Tracheal epithelial cell (primary cell): ENCODE measurements at places on chromosomes 2 and 18. TPM values are rescaled to one million over a fixed set of nuclear protein-coding genes. Genes with fewer than 3 reads are reported as not detected.

GATA6 gene
- 2.9 and 5.1 TPM in 2 replicates for total RNA-seq

BCL11A gene
- total RNA-seq = 6.7 and 6.8 TPM in 2 replicates

EIF4E2 gene
- 37.7 and 76.4 TPM in 2 replicates for total RNA-seq

CCL20 gene
- total RNA-seq = 2.6 and 158 TPM in 2 replicates

USP14 gene
- 29.8 and 32.5 TPM in 2 replicates for total RNA-seq

CCDC178 gene
- total RNA-seq = 1.1 TPM in 1 of 2 replicates, not detected in the other

FEZ2 gene
- 41.1 and 52.5 TPM in 2 replicates for total RNA-seq

IL1F10 gene
- not detected in 2 replicates for total RNA-seq

MFSD2B gene
- total RNA-seq = 0.24 TPM in 1 of 2 replicates, not detected in the other

TMEM247 gene
- not detected in 2 replicates for total RNA-seq

LOXHD1 gene
- total RNA-seq = not detected in 2 replicates

MAP3K19 gene
- under 0.01 TPM in 1 of 2 replicates, not detected in the other for total RNA-seq

ELOA2 gene
- total RNA-seq = not detected in 2 replicates

EPB41L3 gene
- 0.43 and 12.5 TPM in 2 replicates for total RNA-seq

SLC9A4 gene
- total RNA-seq = 2.7 TPM in 1 of 2 replicates, not detected in the other

E2F6 gene
- 8.2 and 11.9 TPM in 2 replicates for total RNA-seq

DHRS9 gene
- total RNA-seq = 0.72 and 13.0 TPM in 2 replicates

SIX3 gene
- total RNA-seq = not detected in 2 replicates

TMEM17 gene
- total RNA-seq = 1.1 and 1.2 TPM in 2 replicates

RASGRP3 gene
- under 0.01 and 2.4 TPM in 2 replicates for total RNA-seq

MC5R gene
- total RNA-seq = not detected in 2 replicates

NCKAP5 gene
- 0.43 and 0.96 TPM in 2 replicates for total RNA-seq

CYP1B1 gene
- 19.5 and 46.3 TPM in 2 replicates for total RNA-seq

ANKAR gene
- total RNA-seq = 1.7 and 2.4 TPM in 2 replicates

RFX8 gene
- total RNA-seq = not detected in 2 replicates

ZSWIM2 gene
- not detected in 2 replicates for total RNA-seq

ANKRD62 gene
- total RNA-seq = 0.21 TPM in 1 of 2 replicates, not detected in the other

KIF5C gene
- total RNA-seq = 0.24 TPM in 1 of 2 replicates, not detected in the other

SERPINB13 gene
- 9.2 and 20.5 TPM in 2 replicates for total RNA-seq

CD302 gene
- total RNA-seq = 0.21 and 0.48 TPM in 2 replicates

ALPG gene
- under 0.01 TPM in 1 of 2 replicates, not detected in the other for total RNA-seq

CAPN13 gene
- total RNA-seq = 0.24 TPM in 1 of 2 replicates, not detected in the other

DAPL1 gene
- 0.24 TPM in 1 of 2 replicates, not detected in the other for total RNA-seq
